ENCODE measurements at places on chromosomes 7 and 10.
A peak's percentile ranks its signal among the peaks of the same experiment; 100 is the strongest.

- no peak for DNase-seq
Observed at GRCh38 chr10:48887982-48888381, 51.7 kb downstream of the LRRC18 start.

- no peak for DNase-seq
Observed at GRCh38 chr10:65838811-65839210, 1087.0 kb upstream of the LRRTM3 start.

DNA sequence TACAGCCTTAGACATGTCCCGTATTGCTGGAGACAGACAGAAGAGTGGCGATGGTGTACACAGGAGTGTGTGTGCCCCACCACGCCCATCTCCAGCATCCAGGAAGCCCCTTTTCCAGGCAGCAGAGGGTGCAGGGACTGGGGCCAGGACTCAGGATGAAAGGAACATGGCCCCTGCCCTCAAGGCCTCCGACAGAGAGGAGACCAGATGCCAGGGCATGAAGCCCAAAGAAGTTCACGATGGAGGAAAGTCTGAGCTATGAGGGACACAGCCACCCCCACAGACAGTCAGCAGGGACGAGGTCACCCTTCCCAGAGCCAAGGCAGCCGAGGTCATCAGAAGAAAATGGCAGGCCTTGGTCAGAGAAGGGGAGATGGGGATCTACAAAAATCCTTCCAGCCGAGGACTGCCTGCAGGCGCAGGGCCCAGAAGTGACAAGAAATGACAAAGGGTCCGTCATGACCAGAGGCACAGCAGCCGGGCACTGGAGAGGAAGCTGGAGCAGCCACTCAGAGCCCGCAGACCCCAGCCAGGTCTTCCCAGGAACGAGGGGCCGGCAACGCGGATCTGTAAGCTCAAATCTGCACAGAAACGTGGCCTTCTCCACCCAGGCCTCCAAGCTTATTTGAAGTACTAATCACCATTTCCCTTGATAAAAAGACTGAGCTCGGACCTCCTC lies 78.7 kb upstream of the PPP2R2D start:
- DNase-seq = no peak

- DNase-seq = no peak
Observed at GRCh38 chr7:110484356-110484755, 606.6 kb upstream of the LRRN3 start.

DNA sequence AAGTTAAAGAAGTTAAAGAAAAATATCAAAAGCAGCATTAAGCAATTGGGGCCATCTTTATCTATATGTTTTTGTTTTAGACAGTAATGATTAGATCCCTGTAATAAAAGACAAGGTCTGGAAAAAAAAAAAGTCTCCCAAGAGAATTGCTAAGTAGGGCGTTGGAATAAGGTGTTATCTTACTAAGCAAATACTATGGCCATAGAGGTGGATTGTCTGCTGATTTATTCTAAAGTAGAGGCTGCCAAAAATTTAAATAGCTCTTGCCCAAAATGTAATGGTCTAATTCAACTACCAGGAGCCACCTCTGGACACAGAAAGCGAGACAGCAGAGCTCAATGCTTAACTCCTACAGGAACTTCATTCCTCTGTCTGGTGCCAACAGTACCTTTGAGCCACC lies 71.6 kb downstream of the HERPUD2 start:
- DNase-seq = no peak

- DNase-seq = peak; percentile 19
Observed at GRCh38 chr10:24952707-24953645, 570 bp upstream of the PRTFDC1 start.

GRCh38 chr7:72925546-72926120 lies 738 bp downstream of the POM121 start:
- DNase-seq = no peak

DNA sequence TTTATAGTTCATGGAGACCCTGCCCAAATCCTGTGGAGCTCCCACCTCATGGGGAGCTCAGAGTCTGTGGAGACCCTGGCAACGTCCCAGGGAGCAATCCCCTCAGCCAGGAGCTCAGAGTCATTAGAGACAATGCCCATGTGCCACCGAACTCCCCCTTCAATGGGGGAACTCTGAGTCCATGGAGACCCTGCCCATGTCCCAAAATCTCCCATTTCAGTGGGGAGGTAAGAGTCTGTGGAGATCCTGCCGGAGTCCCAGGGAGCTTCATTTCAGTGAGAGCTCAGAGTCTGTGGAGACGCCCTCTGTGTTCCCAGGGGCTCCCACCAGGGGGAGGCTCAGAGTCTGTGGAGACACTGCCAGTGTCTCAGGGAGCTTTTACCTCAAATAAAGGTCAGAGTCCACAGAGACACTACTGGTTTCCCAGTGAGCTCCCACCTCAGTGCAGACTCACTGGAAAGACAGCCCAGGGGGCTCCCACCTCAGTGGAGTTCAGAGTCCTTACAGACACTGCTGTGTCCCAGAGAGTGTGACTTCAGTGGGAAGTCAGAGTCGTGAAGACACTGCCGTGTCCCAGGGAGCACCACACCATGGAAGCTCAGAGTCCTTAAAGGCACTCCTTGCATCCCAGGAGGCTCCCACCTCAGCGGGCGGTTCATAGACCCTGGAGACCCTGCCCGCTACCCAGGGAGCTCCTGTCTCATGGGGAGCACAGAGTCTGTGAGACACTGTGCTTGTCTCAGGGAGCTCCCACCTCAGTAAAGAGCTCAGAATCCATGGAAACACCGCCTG lies 5.0 kb downstream of the MYO1G start:
- no peak for DNase-seq

GRCh38 chr7:114972567-114972966 lies 50.7 kb downstream of the MDFIC start:
- no peak for DNase-seq

GRCh38 chr7:134155206-134155605 lies 28.1 kb downstream of the LRGUK start:
- no peak for DNase-seq

DNA sequence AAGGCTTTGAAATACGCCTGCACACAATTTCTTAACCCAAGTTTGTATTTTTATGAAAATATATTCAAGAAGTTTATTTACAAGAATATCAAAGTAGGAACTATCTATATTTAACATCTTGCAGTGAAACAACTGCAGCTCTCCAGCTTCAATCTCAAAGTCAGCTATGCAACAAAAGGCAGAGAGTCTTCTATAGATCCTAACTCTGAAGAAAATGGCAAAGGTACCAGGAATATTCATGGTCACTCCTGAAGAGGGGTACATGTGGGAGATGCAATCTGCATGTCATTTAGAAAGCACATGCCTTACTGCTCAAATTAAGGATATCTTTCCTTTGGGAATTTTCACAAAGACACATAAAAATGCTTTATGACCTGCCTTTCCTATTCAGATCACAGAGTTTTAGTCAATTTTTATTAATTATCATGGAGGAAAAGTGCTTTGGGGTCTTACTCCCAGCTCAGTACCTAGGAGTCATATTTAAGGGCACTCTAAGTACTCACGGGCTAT lies 1.5 kb downstream of the ANK3 start:
- no peak for DNase-seq

GRCh38 chr7:135366843-135367508 lies 133.3 kb downstream of the STRA8 start:
- DNase-seq = no peak

GRCh38 chr7:101302641-101303101 lies 18.9 kb downstream of the IFT22 start:
- DNase-seq = no peak

GRCh38 chr10:117007080-117007479 lies 2.1 kb upstream of the SHTN1 start:
- DNase-seq = no peak

GRCh38 chr10:11870900-11871400 lies 47.8 kb downstream of the PROSER2 start:
- DNase-seq = no peak

GRCh38 chr10:71301371-71301916 lies 17.6 kb upstream of the SLC29A3 start:
- no peak for DNase-seq

GRCh38 chr10:3750006-3750816 lies 34.8 kb downstream of the KLF6 start:
- no peak for DNase-seq

DNA sequence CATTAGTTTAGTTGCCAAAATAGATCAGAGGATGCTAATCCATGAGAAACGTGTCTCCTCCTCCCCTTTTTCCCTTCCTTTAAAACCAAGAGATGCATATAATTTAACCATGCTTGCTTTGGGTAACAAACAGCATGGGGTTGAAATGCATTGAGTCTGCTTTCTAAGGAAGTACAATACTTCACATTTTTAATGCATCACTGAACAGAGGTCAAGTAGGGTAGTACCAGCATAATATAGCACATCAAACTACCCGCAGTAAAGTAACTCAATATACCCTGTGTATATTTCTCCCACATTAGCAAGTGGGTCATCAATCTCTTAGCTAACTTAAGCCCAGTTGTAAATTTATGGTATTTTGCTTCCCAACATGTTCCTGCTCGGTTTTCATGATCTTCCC lies 239.3 kb upstream of the SEMA3C start:
- no peak for DNase-seq

GRCh38 chr7:27116031-27116961 lies 13.8 kb upstream of the HOXA2 start:
- DNase-seq = no peak

DNA sequence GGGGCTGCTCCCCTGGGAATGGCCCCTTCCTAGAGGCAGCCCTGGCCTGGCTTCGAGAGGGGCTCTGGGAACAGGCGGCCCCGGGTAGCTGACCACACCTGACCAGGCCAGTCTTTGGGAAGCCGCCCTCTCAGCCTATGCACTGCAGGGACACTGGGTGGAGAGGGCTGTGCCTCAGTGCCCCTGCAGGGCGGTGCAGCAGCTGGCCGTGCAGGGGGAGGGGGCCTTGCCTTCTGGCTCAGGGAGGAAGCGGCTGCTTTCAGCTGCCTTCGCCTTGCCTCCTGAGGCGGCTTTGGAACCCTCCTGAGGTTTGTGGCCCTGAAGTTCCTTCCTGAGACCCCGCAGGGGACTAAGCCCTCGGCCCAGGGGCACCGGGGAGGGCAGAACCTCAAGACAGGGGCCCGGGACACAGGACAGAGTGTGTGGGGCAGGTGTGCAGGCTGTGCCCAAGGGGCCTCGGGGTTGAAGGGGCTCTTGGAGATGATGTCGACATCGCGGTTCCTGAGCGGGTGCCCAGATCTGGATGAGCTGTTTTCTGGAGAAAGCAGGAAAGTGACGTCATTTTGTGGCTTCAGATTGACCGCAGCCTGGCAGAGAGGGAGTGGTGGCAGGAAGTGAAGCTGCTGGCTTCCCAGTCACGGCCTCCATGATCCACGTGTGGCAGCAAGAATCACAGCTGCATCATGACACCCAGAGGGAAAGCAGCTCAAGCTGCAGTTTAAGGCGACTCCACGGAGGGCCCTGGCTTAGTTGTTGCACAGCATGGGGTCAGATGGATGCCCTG lies 17.7 kb downstream of the ADAM8 start:
- peak; percentile 84 for DNase-seq

- DNase-seq = no peak
Observed at GRCh38 chr10:30829901-30830300, 200.3 kb upstream of the LYZL2 start.

- no peak for DNase-seq
Observed at GRCh38 chr7:95549818-95550529, 46.3 kb downstream of the PDK4 start.

- no peak for DNase-seq
Observed at GRCh38 chr10:7337431-7338171, 73.2 kb downstream of the SFMBT2 start.

- DNase-seq = no peak
Observed at GRCh38 chr7:45367026-45367425, 207.1 kb upstream of the ADCY1 start.

DNA sequence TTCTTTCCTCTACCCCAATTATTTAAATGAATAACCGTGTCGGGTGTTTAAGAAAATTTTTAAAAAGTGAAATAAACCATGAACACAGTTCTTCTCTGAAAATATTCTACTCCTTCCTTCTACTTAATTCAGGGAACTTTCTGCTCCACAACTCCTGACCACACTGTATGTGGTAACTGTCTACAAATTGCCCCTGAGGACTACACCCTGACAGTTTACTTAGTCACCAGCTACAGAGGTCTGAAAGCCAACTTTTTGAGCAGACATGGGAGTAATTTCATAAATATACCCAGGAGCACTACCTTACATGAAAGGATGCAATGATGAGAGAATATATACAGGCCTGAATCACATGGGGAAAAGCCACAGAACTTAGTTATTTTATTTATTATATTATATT lies 523.2 kb upstream of the SORCS1 start:
- no peak for DNase-seq

DNA sequence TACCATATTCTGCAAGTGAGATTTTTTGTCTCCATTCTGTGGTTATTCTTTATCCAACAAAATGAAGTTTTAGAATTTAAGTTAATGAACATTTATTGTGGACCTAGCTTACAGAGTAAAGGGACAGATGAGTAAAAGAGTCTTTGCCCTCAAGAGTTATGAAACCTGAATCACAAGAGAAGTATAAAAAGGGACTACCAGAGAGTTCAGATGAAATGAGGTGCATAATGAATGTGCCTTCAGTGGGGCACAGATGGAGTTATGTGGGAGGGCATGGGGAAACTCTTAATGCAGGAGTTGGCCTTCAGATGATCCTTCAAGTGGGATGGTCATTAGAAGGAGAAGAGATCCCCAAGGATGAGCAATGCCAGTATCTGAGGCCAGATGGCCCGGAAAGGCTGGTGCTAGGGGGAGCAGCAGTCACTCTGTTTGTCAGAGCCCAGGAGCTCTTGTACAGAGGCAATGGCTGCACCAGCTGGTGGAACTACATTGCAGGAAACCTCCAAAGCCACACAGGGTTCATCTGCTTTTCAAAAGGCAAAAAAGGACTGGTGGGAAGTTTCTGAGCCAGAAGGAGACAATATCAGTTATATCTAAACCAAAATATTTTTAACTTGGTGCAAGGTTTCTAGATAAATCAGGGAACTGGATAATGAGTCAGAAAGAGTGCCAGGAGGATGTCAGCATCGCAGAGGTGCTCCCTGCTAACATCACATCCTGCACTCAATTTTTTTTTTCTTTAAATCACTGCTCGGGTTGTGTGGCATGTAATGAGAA lies 162.0 kb downstream of the KLF6 start:
- no peak for DNase-seq

DNA sequence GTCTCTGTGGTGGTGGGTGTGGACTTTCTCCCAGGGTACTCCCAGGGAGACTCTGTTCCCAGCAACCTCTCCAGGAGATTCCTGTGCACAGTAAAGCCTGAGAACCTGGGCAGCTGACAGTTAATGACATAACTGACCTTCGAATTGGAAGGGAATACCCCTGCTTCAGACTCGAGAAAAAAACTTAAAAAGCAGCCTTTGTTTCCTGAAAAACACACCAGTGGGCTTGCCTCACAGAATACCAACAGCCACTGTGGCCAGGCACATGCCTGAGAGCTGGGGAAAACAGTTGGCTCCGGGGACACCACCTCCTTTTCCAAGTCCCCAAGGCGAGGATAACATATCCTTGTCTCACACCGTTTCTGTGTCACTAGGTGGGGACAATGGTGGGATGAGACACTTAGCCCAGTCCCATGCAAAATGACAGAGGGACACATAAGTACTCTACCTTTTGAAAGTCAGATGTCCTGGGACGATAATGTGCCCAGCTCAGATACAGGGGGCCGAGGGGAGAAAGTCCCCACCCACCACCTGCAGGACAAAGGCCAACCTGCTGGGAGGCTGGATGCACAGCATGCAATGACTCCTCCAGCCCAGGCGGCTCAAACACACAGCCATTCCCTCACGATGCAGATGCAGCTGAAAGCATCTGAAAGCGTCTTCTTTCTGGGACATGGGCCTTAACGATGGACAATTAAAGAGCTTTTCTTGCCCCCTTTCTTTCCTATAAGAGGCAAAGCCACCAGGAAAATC lies 65.6 kb downstream of the HIPK2 start:
- DNase-seq = no peak
